Kidney glomerular epithelial cell (primary cell): ENCODE measurements at places on chromosomes 11 and 22.
A peak's percentile ranks its signal among the peaks of the same experiment; 100 is the strongest.

- no peak for DNase-seq
Observed at GRCh38 chr11:102220728-102221467, 96.4 kb upstream of the BIRC3 start.

- peak; percentile 63 for DNase-seq
Observed at GRCh38 chr11:11010624-11011127, 152.8 kb upstream of the ZBED5 start.

- peak; percentile 16 for DNase-seq
Observed at GRCh38 chr22:39135092-39135896, 17.2 kb downstream of the CBX7 start.

- peak; percentile 38 for DNase-seq
Observed at GRCh38 chr11:95977534-95978174, 53.7 kb upstream of the MTMR2 start.

DNA sequence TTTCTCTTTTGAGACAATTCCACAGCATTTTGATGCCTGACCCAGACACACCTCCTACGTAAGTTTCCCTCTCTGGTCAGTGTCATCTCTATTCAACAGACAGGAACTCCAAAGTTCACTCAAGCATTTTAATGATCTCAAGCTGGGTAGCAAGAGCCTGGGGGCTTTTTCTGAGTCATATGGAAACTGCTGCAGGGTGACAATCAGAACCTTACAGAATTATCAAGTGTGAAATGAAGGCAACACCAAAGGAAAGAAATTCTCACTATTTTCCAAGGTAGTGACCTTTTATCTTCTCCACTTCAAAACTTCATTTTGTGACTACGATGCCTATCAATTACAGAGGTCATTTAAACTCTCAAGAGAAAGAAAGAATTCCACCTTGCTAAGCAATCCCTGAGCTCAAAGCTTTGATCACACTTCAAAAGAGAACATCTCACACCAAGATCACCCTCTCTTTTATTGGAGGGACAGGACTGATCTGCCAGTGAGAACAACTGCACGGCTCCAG lies 229.0 kb upstream of the ZC3H12C start:
- peak; percentile 36 for DNase-seq

DNA sequence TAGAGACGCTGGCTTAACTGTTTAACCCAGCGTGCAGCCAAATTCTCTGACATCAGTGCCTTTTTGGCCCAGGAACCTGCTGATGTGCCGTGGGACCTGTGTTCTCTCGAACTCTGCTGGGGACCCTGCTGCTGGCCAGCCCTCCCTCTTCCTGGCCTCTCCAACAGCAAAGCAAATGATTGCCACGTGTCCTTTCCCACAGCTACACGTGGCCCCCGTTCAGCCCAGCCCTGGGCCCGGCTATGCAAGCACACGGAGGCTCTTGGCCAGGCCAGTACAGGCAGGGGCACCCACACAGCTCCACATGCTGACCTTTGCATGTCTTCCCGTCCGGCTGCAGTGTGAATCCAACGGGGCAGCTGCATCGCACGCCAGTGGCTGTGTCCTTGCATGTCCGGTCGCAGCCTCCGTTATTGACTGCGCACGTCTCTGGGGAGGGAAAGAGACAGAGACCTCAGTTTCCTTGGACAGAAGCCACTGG lies 51.6 kb upstream of the TTLL12 start:
- DNase-seq: no peak

DNA sequence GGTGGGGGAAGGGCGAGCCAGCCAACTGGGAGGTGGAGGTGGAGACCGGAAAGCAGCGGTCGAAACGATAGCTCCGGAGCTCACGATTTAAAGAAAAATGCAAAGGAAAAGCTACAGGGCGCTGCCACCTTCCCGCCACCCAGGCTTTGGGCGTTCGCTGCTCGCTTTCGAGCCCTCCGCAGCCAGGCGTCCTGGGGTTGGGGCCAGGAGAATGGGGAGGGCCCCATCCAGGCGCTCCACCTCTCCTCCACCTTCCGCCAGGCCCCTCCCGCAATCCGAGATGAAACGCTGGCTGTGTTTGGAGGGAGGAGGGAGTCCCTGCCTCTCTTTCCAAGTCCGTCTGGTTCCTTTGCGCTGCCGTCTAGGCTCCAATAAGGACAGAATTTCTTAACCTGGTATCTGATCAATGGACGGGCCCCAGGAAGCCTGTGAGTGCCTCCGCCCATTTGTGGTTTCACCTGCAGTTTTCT lies 483 bp upstream of the ABTB2 start:
- DNase-seq: peak; percentile 79

DNA sequence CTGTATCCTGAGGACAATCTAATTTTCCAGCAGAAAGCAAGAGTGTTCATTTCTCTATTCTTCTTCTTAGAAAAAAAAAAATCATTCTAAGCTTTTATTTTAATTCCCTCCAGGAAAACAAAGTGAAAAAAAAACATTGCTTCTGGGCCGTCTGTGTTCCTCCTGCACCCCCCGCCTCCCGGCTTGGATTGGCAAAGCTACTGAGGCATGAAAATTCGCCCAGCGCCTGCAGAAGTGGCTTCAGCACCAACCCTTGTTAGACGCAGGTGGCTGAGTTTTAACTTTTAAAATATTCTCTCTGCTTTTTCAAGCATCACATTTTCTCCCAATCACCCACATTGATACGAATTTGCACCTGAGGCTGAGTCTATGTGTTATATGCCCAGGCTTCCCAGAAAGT lies 401.6 kb downstream of the BRD1 start:
- no peak for DNase-seq

GRCh38 chr11:66064571-66064970 lies 5.5 kb upstream of the PACS1 start:
- no peak for DNase-seq

DNA sequence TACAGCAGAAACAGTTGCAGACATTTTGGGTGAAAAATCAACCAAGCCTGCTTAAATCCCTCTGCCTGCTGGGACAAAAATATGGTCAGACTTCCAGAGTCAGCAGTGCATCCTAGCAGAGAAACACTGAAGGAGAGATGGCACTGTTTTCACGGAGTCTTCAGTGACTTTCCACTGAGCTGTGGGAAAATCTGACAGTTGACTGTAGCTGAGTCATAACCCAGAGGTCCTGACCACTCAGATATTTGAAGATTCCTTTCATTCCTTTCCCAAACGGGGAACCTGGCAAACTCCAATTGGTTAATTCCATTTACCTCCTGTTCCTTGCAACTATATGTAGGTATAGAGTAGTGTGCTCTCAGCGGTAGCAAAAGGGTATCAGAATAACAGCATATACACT lies 20.9 kb upstream of the UPB1 start:
- peak; percentile 87 for DNase-seq

DNA sequence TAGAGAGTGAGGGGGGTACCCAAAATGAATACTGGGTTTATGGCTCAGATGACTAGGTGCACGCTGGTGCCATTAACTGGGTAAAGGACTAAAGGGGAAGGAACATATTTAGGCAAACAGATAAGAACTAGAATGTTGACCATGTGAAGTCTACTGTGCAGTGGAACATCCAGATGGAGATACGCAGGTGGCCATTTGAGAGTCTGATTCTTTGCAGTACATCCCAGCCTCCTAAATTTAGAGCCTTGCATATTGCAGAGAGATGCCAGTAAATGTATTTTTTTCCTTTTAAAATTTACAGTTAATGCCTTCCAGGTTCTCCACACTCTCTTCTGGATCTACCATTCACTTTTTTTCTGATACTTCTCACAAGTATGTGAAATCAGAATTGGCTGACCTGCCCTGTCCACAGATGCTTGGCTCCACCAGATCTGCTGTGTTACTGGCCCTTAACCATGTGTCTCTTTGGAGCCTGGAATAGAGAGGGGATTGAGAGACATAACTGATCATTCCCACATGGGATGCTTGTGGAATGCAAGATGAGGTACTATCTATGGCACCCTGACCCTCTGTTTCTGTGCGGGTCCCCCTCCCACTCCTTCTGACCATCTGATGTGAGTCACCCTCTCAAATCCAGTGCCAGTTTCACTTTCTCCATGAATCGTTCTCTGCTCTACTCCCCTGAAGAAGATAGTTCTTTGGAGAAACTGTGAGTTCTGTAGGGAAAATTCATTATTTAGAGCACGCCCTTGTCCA lies 77.0 kb upstream of the NCAM1 start:
- no peak for DNase-seq

DNA sequence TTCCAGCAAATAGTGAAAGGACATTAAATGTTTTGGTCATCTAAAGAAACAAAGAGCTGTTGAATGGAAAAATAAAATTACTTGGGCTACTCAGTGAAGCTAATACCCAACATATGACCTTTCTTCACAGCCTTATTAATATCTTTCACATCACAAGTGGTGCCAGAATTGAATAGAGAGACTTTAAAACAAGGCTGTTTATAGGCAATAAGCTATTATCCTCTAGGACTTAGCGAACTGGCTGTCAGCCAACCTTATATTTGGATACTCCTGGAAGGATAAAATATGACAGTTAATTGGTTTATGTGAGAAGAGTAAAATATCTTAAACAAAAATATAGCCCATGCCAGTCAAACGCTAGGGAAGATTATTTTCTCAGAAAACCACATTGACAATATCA lies 225.5 kb upstream of the BLID start:
- DNase-seq: no peak

- peak; percentile 57 for DNase-seq
Observed at GRCh38 chr11:8832571-8833260, 78.3 kb upstream of the AKIP1 start.

GRCh38 chr11:72951193-72951592 lies 137.0 kb downstream of the ATG16L2 start:
- no peak for DNase-seq

DNA sequence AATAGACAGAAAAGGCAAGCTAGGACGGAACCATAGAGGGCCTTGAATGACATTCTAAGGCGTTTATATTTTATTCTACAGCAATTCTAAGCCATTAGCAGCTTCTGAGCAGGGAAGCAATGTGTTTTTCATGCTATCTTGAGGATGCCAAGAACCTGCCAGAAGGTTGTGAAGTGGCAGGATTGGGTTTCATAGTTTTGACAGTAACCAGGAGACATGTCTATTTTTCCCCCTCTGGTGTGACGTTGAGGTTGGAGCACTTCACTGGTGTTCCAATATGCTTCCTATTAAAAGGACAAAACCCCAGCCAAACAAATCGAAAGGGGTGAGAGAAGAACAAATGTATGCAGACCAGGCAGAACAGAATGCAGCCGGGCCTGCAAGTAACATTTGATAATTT lies 148.2 kb downstream of the SPATA19 start:
- no peak for DNase-seq

DNA sequence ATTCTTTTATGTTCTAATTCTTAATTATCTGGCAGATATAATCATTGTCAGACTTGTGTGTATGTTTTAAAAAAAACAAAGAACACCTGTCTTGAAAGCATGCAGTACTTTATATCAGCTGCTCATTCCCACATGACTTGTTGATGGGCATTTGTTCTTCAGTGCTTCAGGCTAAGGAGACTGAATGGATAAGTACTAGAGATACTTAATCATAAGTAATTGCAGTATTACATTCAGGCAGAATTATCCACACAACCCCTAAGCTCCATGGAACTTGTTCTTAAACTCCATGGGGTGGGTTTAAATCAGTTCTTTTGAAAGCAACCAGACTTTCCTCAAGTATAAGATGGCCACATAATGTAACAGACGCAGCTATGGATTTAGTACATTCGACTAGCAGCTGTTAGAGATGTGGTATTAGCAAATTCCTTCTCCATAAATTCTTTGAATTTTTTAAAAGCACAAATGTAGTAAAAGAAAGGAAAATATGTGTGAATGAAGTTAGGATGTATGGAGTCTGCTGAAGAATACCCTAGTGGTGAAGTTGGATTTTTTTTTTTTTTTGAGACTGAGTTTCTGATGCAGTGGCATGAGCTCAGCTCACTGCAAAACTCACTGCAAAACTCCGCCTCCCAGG lies 3.0 kb downstream of the JAM3 start:
- no peak for DNase-seq

DNA sequence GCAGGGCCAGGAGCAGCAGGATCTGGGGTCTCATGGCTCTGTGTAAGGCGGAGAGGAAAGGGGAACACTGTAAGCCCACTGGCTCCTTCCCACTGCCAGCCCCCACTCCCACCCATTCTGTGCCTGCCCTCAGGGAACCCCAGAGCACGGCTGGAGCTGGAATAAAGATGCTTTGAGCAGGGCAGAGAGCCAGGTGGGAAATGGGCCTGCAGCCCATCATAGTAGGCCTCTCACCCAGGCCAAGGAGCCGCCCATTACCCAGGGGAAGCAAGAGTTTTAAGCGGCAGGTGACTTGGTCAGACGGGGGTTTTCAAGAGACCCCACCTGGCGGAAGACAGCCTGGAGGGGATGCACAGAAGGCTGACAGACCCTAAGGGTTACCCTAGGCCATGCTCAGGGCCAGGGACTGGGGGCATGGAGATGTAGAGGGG lies 4.6 kb downstream of the LRRC32 start:
- no peak for DNase-seq

- DNase-seq: no peak
Observed at GRCh38 chr11:1289211-1289935, 20.1 kb downstream of the TOLLIP start.

GRCh38 chr11:58829786-58830185 lies 14.7 kb downstream of the GLYATL2 start:
- DNase-seq: no peak

- peak; percentile 38 for DNase-seq
Observed at GRCh38 chr22:50274311-50274710, 4.1 kb upstream of the MAPK11 start.

DNA sequence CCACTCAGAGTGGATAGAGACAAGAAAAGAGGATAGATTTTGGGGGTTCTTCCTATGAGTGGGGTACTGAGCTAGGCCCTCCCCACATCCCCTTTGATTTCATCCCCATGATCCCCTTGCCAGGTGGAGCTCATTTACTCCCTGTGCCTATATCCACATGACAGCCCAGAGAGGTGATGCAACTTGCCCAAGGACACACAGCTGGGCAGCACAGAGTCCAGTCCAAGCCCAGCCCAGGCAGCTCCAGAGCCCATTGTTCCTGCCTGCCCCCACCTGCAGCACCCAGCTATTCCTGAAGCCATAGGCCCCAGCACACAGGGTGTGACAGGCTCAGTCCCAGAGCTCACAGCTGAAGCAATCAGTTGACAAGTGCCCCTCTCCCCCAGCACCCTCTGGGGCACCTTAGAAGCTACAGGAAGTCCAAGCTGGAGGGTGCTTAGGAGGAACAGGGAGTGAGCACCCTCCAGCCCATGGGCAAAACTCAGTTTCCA lies 41.7 kb downstream of the SHISAL1 start:
- DNase-seq: no peak

DNA sequence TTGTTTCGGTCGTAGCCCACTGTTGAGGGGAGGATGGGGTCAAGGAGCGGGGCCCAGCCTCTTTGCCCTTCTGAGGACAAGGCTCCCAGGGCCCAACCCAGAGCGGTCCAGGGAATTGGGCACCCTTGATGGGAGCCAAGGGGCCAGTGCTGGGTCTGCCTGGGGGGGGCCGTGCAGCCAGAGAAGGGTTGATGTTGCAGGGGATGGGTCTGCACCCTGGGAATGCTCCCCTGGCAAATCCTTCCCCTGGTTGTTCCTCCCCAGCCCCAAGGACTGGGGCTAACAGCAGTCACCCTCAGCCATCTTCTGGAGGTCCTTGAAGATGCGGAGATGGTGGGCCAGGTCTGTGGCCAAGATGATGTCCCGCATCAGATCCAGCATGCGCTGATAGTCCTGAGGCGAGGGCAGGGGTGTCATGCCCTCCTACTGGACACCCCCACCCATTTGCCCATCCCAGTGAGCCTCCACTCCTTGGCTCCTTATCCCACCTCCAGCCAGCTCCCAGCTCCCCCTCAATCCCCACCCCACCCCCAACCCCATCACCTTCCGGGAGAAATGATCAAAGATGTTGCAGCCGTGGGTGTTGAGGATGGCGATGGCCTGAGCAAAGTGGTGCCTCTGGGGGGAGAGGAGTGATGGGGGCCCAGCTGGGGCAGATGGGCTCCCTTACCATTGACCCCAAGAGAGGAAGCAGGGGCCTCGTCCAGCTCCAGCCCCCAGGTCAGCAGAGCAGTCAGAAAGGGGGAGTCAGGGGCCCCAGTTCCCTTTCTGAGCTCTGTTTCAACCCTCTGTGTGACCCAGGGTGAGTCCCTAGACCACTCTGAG lies 95.0 kb downstream of the PDE2A start:
- no peak for DNase-seq
